ENCODE measurements at places on chromosomes 7 and 10. TPM values are rescaled to one million over a fixed set of nuclear protein-coding genes. Genes with fewer than 3 reads are reported as not detected.

The RBP3 gene
- total RNA-seq: not detected

The TMEM139 gene
- total RNA-seq: not detected

- DNase-seq: no peak
- H3K4me3 ChIP-seq: no peak overlapping the region
- no peaks in the 10 kb centered on the region for H3K36me3 ChIP-seq
- H3K27ac ChIP-seq: no peak overlapping the region
Observed at GRCh38 chr7:46318276-46318675, 397.2 kb upstream of the IGFBP3 start.

GRCh38 chr7:106010331-106010730 lies 47.3 kb downstream of the CDHR3 start:
- peaks cover 37% of the 10 kb centered on the region for H3K4me1 ChIP-seq
- no peak for DNase-seq
- peak overlapping the region; percentile 79 for H3K27ac ChIP-seq
- peaks cover 17% of the 10 kb centered on the region for H3K36me3 ChIP-seq

- H3K4me3 ChIP-seq: no peak overlapping the region
- no peaks in the 10 kb centered on the region for H3K4me1 ChIP-seq
Observed at GRCh38 chr7:53420550-53420949, 385.1 kb downstream of the POM121L12 start.

The ANXA7 gene
- total RNA-seq: 125 TPM

DNA sequence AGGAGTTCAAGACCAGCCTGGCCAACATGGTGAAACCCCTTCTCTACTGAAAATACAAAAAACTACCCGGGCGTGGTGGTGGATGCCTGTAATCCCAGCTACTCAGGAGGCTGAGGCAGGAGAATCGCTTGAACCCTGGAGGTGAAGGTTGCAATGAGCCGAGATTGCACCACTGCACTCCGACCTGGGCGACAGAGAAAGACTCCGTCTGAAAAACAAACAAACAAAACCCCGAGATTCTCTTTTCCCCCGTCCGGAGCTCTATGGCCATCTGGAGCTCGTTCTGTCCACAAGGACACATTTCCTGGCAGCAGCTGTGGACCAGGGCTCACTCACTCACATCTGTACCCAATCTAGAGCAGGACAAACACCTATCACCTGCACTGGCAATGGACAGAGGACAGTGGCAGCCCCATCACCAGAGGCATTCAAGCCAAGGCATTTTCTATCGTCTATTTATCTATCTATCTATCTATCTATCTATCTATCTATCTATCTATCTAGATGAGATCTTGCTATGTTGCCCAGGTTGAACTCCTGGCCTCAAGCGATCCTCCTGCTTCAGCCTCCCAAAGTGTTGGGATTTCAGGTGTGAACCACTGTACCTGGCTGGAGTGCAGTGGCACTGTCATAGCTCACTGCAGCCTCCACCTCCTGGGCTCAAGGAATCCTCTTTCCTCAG lies 167.1 kb upstream of the TNRC18 start:
- H3K36me3 ChIP-seq: peaks cover 10% of the 10 kb centered on the region
- DNase-seq: no peak
- peak overlapping the region; percentile 77 for H3K27ac ChIP-seq
- H3K27me3 ChIP-seq: peaks cover 19% of the 10 kb centered on the region
- H3K4me3 ChIP-seq: peak overlapping the region; percentile 87

DNA sequence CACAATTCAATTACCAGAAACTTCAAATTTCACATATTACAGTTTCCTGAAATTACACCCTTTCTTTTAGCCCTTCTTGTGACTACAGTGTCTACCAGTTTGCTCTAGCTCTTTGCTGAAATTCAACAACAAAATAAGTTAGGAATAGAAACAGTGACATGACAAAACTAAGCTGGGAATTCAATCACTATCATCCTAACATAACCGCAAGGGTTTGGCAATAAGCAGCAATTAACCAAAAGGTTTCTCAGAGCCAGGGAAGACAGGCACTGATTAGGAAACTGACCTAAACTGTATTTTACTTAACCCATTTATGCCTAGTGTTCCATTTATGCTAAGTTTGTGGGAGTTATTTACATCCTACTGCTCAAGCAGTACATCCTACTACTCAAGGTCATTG lies 31.3 kb downstream of the HIBADH start:
- H3K4me3 ChIP-seq: no peak overlapping the region
- H3K27me3 ChIP-seq: peaks cover 1% of the 10 kb centered on the region

GRCh38 chr7:111919631-111920179 lies 286.5 kb downstream of the DOCK4 start:
- DNase-seq: peak; percentile 41
- H3K27me3 ChIP-seq: peaks cover 9% of the 10 kb centered on the region
- H3K4me1 ChIP-seq: peaks cover 25% of the 10 kb centered on the region
- peak overlapping the region; percentile 9 for H3K4me3 ChIP-seq
- H3K27ac ChIP-seq: no peak overlapping the region

The CASP7 gene
- 17.5 TPM for total RNA-seq

DNA sequence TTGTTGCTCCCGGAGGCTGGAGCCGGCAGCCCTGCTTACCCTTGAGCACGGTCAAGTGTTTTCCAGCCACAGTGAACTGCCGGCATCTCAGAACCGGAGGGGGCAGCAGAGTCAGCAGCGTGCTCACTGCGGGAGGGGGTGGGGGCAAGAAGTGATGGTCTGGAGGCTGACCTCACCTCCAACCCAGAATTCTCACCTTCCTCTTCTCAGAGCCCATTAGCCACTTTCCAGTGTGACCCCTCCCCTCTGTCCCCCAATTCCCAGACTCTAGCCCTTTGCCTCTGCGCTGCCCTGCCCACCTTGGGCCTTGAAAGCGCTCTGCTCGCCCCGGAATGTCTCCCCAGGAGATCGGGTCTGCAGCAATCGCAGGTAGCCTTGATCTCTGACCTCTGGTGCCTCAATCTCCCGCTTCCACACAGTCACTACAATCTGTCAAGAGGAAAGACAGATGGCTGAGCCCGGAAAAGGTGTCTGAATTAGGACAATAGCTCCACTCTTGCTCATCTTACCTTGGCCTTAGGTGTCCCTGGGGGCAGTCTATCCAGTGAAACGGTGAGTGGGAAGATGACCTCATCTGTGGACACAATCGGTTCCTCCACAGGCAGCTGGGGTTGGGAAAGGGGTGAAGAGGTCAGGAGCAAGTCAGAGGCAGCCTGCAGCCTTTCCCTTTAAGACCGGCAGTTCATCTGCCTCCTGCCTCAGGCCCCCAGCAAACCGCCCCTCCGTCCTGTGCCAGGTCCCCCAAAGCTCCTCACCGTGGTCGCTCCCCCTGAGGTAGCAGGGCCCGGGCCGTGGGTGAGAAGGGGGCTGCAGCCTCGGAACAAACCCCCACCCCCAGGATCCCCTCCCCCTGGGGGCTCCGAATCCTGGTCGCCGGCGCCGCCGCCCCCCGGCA lies 942 bp downstream of the TRAPPC14 start:
- H3K4me1 ChIP-seq: peaks cover 35% of the 10 kb centered on the region
- H3K27ac ChIP-seq: peak overlapping the region; percentile 87
- H3K4me3 ChIP-seq: peak overlapping the region; percentile 90
- DNase-seq: peak; percentile 43
- H3K27me3 ChIP-seq: no peaks in the 10 kb centered on the region

DNA sequence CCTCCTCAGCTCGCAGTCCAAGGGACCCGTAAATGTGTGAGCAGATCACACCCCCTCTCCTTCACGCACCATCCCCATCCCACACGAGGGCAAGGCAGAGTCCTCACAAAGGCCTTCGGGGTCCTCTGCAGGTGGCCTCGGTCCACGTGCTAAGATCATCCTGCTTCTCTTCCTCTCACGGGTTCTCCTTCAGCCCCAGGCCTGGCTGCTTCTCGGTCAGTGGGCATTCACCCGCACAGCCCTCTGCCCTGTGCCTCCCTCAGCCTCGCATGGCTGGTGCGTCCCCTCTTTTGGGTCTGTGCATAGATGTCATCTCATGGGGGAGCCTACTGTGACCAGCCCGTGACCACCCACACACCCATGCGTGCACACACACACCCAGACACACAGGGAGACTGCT lies 17.3 kb upstream of the FOXL3 start:
- H3K4me3 ChIP-seq: no peak overlapping the region
- DNase-seq: no peak
- peaks cover 33% of the 10 kb centered on the region for H3K27me3 ChIP-seq
- peaks cover 5% of the 10 kb centered on the region for H3K36me3 ChIP-seq
- H3K4me1 ChIP-seq: peaks cover 7% of the 10 kb centered on the region

DNA sequence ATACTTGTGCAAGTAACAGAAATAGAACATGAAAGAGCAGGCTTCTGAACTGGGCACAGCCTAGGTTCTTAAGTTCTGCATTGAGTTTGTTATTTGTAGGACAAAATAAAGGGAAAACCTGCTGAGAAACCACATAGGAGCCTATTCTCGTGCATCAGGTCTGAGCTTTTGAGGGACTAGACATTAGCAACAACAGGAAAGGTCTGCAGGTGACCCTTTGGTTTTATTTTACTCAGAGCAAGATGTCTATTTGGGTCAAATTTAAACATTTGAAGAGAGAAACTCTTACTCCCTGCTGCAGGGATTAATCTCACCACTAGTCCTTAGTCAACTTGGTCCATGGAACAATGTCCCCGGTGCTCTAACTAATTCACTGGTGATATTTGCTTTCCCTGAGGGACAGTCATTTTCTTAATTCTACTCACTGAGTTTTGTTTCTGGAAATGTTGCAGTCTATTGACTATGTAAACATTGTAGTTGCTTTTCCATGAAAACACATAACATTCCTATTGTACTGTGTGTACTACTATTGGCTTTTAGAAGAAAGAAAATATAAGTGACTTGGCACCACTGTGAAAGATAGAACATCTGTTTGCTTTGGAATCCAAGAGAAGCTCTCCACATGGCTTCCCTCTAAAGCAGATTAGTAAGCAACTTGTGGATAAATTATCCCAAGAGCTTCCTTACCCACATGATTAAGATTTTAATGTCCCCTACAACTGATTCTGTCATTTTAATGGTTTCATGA lies 108.2 kb downstream of the CHRM2 start:
- H3K27me3 ChIP-seq: no peaks in the 10 kb centered on the region
- no peak overlapping the region for H3K4me3 ChIP-seq
- H3K36me3 ChIP-seq: peaks cover 6% of the 10 kb centered on the region
- peaks cover 16% of the 10 kb centered on the region for H3K4me1 ChIP-seq
- no peak for DNase-seq

Data from HFFc6 (cell line).